ENCODE measurements at places on chromosomes 1 and 21.

- no peak for DNase-seq
Observed at GRCh38 chr1:32869923-32870614, 643 bp downstream of the FNDC5 start.

- DNase-seq = no peak
Observed at GRCh38 chr1:48678710-48679505, 97.8 kb downstream of the BEND5 start.

GRCh38 chr1:74673351-74674111 is at the start of gene ERICH3:
Gene ERICH3, minus strand, starts transcription at chr1:74673792. Its CDS starts 273 bp downstream, at chr1:74673519.
- DNase-seq = no peak

- no peak for DNase-seq
Observed at GRCh38 chr1:215677112-215677511, 110.0 kb downstream of the KCTD3 start.

DNA sequence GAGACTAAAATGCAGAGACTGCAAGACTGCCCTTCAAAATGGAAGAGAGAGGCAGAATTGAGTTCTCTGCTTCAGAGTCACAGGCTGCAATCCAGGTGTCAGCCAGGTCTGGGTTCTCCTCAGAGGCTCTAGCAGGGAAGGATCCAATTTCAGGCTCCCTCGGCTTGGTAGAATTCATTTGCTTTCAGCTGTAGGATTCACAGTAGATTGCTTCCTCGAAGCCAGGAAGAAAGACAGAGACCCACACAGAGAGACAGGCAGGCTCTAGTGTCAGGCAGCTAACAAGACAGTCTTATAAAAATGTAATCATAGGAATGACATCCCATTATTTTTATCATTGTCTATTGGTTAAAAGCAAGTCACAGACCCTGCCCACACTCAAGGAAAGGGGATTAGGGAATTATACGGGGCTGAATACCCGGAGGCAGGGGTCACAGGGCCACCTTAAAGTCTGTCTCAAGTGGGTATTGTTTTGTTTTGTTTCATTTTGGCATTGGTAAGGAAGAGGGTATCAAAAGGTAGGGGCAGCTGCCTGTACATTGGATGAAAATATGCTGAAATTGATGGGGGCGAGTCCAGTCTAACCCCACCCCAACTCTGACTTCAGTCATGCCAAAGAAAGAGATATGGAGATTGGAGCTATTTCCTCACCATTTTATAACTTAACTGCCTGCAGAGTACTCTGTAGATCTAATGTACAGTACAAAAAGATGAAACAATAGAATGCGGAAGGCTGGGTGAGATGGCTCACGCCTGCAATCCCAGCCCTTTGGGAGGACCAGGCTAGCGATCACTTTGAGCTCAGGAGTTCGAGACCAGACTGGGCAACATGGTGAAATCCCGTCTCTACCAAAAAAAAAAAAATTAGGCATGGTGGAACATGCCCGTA is 9.5 kb upstream of the TBCE start:
- DNase-seq = no peak

GRCh38 chr1:195185736-195186135 is 1422.5 kb downstream of the KCNT2 start:
- DNase-seq = no peak

DNA sequence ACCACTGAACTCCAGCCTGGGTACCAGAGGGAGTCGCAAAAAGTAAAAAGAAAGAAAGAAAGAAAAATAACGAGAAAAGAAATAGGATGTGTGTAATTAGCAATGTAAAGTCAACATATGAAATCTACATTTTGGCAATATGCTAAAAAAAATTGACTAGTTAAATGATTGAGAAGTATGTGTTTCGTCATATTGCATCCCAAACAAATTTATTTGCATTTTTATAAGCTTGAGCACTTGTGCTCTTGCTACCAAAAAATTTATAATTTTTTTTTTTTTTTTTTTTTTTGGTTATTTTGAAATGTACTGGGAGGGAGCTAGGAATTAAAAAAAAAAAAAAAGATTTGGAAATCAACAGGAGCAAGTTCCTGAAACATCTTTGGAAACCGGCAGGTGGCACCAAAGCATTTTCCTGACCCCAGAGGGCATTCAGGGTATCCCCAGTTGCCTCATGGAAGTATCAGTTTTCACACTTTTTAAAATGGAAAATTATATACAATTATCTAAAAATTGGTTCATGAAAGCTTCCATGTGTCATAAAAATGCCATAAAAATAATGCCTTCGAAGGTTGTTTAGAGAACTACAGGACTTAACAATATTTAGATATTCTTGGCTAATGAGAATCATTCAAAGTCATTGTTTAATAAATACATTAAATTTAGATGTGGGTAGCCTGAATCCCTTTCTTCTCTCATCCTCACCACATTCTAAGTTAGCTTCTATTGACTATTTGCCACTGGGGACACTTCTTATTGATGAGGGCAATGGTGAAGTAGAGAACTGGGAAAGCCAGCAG is 4.8 kb upstream of the HEATR1 start:
- DNase-seq = no peak

DNA sequence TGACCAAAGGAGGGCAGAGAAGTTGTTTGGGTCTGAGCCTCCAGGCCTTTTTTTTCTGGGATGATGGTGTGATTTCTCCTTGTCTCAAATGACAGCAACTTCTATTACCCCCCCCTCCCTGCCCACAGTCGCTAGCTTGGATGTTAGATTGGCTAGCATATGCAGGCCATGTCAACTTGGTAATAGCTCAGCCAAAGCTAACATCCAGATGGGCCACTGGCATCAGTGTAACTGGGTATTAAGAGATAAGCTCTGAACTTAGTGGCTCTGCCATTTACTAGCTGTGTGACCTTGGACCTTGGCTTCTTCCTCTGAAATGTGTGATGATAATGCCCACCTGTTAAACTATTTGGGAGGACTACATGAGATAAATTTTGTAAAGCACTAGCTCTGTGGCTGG is 86.9 kb upstream of the TSPAN2 start:
- DNase-seq = no peak

DNA sequence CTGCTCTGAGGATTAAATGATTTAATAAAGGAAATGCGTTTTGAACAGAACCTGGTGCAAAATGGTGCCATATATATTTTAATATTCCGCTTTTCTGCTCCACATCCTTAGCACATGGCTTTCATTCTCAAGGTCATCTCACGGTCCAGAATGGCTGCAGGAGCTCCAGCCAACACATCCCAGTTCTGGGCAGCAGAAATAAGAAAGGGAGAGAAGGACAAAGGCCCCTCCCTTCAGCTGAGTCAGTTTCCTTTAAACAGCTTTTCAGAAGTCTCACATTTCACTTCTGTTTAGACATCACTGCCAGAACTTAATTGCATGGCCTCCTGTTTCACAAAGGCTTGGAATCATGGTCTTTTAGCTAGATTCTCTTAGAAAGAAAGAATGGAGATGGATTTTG is 75.2 kb upstream of the LRRN2 start:
- DNase-seq = no peak

GRCh38 chr1:58735586-58735985 is 35.7 kb upstream of the MYSM1 start:
- no peak for DNase-seq

GRCh38 chr1:81484284-81484683 is 316.4 kb upstream of the ADGRL2 start:
- no peak for DNase-seq

- no peak for DNase-seq
Observed at GRCh38 chr1:93910305-93910704, 1.1 kb upstream of the GCLM start.

- no peak for DNase-seq
Observed at GRCh38 chr21:31634993-31635392, 24.5 kb upstream of the SOD1 start.

DNA sequence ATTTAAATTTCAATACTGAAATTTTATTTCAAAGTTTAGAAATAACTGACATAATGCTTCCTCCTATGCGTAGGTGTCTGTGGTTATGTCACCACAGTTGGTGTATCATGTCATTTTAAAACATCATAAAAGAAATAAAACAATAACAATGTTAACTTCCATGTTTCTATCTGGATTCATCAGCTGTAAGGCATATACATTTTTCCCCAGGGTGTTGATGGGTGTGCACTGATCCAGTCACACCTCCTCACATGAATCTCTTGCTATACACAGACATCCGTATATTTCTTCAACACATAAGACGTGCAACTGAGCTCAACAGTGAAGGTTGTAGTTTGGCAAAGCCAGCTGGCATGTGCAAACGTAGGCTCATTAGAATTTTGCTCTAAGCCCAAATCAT is 6.2 kb downstream of the KCNA3 start:
- DNase-seq = peak; percentile 21

DNA sequence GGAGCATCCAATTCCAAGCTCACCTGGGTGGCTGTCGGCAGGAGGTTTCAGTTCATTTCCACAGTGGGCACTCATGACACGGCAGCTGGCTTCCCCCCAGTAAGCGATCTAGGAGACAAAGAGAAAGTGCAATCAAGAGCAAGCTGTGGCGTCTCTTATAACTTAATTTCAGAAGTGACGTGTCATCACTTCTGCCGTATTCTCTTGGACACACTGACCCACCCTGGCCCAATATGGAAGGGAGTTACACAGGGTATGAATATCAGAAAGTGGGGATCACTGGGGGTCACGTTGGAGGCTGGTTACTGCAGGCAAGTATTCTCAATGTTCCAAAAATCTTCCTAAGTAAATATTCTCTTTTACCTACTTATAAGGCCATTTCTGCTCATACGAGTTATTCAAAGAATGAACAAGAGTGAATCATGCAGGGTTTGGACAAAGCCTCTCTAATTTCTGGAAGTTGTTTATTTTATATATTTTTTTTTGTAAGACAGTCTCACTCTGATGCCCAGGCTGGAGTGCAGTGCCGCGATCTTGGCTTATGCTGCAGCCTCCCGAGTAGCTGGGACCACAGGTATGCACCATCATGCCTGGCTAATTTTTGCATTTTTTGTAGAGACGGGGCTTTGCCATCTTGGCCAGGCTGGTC is 46.5 kb upstream of the GREM2 start:
- DNase-seq = no peak

DNA sequence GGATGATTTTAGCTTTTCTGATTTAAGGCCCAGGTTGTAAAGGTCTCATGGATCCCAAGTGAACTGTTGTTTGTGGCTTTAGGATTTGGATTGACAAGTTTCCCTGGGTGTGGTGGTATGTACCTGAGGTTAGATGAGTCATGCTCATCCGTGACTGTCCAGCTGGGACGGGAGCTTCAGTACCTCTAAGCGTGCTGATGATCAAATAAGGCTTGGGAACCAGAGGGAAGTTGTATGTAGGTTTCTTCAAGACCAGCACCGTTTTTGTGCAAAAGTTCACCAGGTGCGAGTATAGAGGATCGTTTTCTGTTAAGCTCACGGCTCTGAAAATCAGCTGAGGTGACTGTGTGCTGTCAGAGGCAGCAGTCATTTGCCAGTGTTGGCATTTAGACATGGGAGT is 19.8 kb downstream of the PLA2G2E start:
- DNase-seq = no peak

DNA sequence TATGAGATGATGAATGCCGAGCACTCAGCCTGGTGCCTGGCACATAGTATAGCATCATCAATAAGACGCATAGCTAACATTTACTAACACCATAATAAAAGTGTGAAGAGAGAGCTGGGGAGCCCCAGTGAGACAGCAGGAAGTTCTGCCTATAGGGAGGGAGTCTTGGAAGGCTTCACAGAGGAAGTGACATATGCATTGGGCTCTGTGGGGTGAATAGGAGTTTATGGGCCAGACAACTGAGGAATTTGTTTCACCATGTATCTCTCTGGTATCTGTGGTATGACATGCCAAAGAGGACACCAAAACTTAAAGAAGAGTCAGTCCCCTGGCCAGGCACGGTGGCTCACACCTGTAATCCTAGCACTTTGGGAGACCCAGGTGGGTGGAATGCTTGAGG is 118.3 kb upstream of the TMEM51 start:
- DNase-seq = no peak

GRCh38 chr1:205518661-205519540 is 14.4 kb downstream of the CDK18 start:
- DNase-seq = no peak

- no peak for DNase-seq
Observed at GRCh38 chr1:109529881-109530456, 9.7 kb upstream of the GPR61 start.

- DNase-seq = no peak
Observed at GRCh38 chr1:9764550-9764949, 59.2 kb downstream of the CLSTN1 start.

- no peak for DNase-seq
Observed at GRCh38 chr1:229298420-229298819, 27.5 kb downstream of the RAB4A start.

DNA sequence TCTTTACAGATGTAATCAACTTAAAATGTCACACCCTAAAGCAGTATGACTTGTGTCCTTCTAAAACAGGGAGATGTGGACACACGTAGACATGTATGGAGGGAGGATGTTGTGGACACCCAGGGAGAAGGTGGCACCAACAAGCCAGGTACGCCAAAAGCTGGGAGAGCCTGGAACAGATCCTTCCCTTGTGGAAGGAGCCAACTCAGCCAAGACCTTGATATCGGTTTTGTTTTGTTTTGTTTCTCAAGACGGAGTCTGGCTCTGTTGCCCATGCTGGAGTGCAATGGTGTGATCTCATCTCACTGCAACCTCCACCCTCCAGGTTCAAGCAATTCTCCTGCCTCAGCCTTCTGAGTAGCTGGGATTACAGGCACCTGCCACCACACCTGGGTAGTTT is 45.6 kb downstream of the CHAF1B start:
- no peak for DNase-seq

GRCh38 chr1:220239966-220240365 is 32.3 kb downstream of the RAB3GAP2 start:
- DNase-seq = no peak

- no peak for DNase-seq
Observed at GRCh38 chr1:1956101-1956500, 37.0 kb upstream of the TMEM52 start.

- no peak for DNase-seq
Observed at GRCh38 chr1:17340358-17340757, 31.6 kb upstream of the PADI6 start.

DNA sequence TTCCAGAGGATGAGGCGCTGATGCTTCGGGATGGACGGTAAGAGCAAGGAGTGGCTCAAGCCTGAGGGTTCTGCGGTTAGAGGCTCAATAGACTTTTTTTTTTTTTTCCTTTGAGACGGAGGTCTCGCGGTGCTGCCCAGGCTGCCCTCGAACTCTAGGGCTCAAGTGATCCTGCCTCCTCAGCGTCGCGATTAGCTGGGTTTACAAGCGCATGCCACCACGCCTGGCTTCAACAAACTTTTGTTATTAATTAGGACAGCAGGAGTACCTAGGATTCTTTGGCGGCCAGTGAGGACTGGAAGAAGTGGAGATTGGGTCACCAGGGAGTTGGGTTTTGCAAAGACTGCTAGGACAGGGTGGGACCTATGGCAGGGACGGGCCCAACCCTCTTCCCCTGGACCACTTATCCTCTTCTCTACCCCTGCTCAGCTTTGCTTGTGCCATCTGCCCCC is 587 bp downstream of the SCNM1 start:
- DNase-seq = no peak

- DNase-seq = no peak
Observed at GRCh38 chr1:40244138-40244744, 3.5 kb upstream of the TMCO2 start.

DNA sequence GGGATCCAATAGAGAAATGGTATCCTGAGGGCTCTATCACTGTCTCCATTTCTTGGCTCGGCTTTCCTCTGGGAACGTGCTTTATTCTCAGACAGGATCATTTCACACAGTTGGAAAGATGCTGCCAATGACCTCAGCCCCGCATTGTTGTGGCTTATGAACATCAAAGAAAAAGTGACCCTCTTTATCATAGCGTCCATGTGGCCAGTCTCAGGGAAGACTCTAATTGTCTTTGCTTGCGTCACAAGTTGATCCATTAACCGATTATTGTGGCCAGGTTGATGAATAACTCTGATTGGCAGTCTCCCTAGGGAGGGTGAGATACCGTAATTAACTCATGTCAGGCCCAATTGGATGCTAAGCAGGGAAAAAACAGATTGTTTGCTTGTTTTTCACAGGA is 10.4 kb upstream of the TMEM9 start:
- DNase-seq = no peak

Measured in CD4-positive, alpha-beta T cell treated with Interferon gamma for 1 hour (primary cell).